ENCODE measurements at places on chromosomes 7 and 10. TPM values are rescaled to one million over a fixed set of nuclear protein-coding genes. Genes with fewer than 3 reads are reported as not detected.
A peak's percentile ranks its signal among the peaks of the same experiment; 100 is the strongest.

DNA sequence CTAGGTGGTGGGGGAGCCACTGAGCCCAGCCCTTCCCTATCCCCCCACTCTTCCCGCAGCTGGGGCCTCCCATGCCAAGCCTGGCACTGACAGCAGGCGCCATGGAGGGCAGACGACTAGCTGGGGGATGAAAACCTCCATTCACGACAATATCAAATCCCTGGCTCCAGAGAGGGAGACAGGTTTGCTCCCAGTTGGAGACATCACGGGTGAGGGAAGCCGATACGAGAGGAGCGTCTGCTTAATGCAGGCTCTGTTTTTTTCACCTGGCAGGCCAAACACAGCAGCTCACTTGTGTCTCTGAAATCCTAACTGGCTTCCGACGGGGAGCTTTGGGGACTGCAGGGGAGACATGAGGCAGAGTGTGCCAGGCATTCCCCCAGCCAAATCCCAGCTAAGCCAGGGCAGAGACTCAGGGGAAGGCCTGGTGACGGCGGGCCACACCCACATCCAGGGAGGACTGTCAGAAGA, 307.4 kb upstream of the ZMIZ1 start:
- no peak for DNase-seq

GRCh38 chr10:32139223-32140073, 83.2 kb upstream of the KIF5B start:
- peak; percentile 87 for DNase-seq

GRCh38 chr7:2141651-2142050, 91.1 kb downstream of the MAD1L1 start:
- no peak for DNase-seq

The KCNH2 gene
- total RNA-seq = not detected

DNA sequence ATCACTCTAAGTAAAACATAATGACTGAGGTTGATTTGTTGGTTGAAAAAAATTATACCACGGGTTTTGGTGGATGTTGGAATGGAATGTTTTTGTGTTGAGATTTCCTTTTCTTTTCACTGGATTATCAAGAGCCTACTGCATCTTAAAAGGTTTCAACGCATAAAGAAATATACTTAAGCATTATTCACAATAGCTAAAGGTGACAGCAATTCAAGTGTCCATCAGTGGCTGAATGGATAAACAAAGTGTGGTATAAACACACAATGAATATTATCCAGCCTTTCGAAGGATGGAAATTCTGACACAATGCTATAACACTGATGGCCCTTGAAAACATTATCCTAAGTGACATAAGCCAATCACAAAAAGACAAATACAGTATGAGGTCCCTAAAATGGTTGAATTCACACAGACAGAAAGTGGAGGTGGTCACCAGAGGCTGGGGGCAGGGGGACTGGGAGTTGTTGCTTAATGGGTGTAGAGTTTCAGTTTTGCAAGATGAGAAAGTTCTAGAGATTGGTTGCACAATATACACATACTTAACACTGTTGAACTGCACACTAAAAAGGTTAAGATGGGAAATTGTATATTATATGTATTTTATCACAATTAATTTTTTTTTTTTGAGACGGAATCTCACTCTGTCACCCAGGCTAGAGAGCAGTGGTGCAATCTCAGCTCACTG, 122.3 kb downstream of the NRP1 start:
- DNase-seq = no peak

The SDHAF3 gene
- total RNA-seq = not detected

DNA sequence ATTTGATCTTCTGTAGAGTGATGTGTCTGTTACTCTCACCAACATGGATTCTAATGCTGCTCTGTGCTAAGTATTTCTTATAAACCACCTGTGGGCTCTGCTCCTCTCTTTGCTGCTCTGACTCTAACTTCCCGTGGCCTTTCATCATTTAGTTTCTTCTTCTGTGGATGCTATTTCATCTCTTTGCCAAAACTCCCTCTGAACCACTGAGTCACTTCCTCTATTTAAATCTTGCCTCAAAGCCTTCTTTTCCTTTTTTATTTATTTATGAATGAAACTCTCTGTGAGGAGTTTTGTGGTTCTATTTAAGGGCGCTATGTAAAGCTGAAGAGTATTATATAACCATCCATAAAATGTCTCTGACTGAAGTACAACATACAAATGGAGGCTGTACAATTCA, 538.5 kb downstream of the SUGCT start:
- no peak for DNase-seq

- no peak for DNase-seq
These were observed 32.4 kb downstream of the UNC5B start for GRCh38 chr10:71244431-71245419.

DNA sequence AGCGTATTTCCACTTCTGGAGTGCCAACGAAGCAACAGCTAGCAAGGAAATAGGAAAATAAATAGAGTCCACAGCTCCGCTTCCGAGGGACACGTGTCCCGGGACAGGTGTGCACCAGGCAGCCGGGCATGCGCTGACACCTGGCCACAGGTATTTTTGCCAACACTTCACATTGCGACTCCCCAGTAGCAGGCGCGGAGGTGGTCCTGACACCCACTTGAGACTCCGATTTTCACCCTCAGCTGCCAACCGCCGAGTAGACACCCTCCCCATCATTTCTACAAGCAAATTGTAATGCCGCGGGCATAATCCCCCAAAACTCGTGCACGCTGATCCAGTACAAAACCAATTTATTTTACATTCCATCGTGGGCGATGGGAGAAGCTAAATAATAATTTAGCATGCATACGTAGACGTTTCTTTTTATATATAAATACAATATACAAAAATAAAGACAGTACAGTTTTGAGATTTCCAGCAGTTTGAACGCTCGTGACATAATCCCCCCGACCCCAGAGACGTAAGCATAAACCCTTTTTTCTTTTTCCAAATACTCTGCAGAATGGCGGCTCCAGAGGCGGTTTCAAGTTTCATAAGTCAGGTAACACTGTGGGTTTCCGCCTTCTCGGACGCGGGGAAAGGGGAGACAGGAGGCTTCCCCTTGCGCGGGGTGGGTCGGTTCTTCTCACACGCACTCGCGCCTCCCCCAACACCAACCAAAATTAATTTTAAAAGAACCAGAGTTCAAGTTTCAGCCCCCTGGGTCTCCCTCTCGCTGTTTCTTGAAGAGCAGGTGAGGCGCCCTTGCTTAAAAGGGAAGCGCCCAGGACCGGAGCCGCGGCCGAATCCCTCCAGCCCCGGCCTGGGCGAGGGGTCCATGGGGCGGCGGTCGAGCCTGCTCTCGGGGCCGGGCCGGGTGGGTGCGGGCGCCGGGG, 5.7 kb downstream of the MNX1 start:
- DNase-seq = no peak
